ENCODE measurements at places on chromosomes 2 and 18. TPM values are rescaled to one million over a fixed set of nuclear protein-coding genes. Genes with fewer than 3 reads are reported as not detected.

Gene AGBL5
- 14.1 TPM for total RNA-seq

Gene AFF3
- total RNA-seq = 5.7 TPM

Gene GCC2
- total RNA-seq = 38.1 TPM

Gene CAPN14
- total RNA-seq = 0.07 TPM

Gene ERFE
- total RNA-seq = 0.24 TPM

Gene WBP1
- 29.0 TPM for total RNA-seq

Gene KCNK3
- not detected for total RNA-seq

Gene DYSF
- total RNA-seq = not detected

Gene CFAP210
- not detected for total RNA-seq

Gene LONRF2
- total RNA-seq = 0.23 TPM

DNA sequence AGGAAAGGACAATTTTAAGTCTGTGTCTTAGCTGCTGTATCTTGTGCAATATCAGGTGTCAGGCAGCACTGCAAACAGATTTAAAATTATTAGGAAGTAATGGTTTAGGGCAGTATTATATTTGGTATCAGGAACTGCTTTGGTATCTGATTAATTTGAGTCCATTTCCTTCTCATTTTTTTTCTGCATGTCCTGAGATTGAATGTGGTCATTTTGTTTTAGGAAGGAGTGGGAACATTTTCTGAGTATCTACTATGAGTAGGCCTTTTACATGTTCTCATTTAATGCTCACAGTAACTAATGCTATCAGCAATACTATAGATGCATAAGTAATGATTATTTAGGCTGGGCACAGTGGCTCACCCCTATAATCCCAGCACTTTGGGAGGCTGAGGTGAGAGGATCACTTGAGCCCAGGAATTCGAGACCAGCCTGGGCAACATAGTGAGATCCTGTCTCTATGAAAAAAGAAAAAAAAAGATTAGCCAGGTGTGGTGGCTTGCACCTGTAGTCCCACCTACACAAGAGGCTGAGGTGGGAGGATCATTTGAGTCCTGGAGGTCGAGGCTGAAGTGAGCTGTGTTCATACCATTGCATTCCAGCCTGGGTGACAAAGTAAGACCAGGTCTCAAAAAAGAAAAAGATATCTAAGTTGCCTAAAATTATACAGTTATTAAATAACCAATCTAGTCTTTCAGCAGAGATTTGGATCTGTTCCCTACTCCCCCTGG, 4.7 kb downstream of the FMNL2 start:
- DNase-seq = no peak

GRCh38 chr2:62467100-62467474, 38.9 kb downstream of the TMEM17 start:
- no peak for DNase-seq

GRCh38 chr2:39304729-39305128, 61.0 kb upstream of the CDKL4 start:
- no peak for DNase-seq

DNA sequence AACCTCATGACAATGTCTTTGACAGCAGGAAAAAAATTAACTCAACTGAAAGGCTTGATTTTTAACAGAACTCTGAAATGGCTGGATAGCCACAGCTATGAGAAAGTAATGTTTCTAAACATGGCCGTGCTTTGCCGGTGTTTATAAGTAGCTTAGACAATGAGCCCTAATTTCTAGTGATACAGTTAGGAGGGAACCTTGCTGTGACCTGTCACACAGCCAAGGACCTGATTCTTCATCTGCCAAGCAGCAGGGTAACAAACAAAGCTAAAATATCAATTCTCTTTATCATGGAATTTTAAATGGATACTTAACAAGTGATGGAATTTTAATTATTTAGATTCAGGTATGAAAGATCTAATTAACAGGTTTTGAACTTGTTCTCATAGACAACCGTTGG, 24.3 kb upstream of the DYNC2LI1 start:
- no peak for DNase-seq

- no peak for DNase-seq
Observed at GRCh38 chr2:78439122-78439521, 586.4 kb upstream of the REG3G start.

- DNase-seq = no peak
Observed at GRCh38 chr2:142981069-142981378, 103.6 kb downstream of the KYNU start.

DNA sequence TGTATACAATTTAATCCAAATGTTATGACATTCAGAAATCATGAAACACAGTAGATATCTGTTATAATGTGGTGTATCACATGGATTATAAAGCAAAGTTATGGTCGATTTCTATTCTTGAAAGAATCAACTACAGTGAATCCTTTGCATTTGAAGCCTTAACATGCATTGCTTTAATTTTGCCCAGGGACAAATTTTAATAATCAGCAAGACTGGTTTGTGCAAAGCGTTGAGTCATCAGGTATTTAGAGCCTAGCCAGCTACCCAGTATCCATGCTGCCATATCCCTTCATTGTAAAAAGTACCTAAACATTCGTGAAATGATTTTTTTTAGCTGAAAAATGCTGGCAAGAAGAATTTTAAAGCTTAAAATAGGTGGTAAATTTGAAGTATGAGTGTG, 8.9 kb upstream of the SPDYA start:
- no peak for DNase-seq

DNA sequence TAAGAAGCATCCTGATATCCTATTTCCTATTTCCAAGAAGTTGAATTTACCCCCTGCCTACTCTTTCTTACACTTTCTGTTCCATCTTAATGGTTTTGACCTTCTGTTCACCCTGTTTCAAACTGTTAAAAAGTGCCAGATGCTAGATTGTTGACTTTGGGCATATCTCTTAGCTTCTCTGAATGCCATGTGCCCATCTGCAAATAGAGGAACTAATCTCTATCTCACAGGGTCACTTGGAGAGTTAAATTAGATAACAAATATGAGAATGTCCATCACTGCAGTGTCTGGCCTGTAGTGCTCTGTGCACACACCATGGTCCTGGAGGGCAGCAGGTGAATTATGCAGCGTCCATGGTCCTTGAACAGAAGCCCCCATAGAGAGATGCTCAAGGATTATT, 83.8 kb downstream of the LRATD1 start:
- no peak for DNase-seq

DNA sequence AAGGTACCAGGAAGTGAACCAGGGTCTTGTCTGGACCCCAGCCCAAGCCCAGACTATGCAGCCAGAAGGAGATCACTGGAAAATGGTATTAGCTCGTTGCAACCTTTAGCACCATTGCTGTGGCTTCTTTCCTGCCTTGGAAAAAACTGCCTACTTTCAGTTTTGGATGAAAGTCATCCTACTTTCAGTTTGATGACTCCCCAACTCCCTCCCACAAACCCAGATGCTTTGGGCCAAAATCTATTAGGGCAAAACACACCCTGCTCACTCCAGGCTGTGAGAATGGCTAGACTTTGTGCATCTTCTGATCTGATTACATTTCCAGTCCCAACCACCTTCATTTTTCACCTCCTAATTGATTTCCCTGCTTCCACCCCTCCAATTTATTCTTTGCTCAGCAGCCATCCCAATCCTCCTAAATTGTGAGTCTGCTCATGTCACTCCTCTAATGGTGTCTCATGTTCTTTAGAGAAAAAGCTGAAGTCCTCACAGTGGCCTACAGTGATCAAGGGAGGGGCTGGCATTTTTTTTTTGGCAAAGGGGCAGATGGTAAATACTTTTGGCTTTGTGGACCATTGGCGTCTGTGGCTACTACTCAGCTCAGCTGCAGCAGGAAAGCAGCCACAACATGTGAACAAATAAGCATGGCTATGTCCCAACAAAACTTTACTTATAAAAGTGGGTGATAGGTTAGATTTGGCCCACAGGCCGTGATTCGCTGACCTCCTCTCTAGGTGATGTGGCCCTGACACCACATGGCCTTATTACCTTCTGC, 368.7 kb downstream of the SLC4A3 start:
- DNase-seq = no peak

- no peak for DNase-seq
Observed at GRCh38 chr2:146665800-146666199, 1179.0 kb upstream of the ACVR2A start.

DNA sequence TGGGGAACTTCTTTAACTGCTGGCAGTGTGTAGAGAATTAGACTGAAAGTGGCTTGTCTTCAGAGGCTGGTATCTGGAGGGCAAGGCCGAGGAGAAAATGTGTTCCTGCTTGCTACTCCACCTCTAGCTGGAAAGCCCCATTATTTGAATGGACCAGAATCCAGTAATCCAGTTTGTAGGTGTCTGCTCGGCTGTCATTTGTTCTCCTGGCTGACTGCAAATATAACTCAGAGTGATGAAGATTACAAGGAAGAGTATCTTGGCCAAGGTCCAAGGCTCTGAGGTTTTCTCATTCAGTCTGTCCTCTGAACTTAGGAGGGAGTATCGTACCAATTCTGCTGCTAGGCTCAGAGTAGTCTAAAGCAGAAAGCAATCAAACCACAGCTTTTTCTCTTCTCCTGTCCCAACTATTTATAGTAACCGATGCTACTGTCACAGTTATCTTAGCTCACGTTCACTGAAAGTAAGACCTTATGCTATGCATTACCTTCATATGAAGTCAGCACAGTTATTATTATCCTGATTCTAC, 228.6 kb downstream of the SETBP1 start:
- no peak for DNase-seq

DNA sequence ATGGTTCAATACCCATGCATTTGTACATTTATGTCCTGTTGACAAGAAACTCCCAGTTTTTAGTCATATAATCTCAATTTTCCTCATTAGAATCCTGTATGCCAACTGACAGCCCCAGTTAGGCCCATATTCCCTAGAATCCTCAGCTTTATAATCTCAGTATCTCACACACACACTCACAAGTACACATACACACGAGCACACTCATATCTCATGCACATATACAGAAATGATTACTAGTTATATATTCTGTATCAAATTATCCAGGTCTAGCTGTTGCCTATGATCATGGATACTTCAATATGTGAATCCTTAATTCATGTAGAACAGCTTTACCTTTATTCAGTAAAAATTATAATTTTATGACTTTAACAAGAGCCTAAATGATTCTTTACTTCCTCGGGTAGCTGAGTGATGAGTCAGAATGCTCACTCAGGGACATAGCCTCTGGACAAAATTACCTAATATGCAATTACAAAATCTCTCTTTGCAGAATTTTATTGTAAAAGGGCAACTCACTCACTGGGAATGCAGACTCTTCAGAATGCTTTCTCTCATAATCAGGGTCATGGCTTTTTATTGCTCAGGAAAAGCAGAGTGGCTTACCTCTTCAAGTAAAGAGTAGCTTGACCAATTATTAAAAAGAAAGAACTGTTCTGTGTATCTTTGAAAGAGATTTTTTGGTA, 193.6 kb upstream of the PIK3C3 start:
- DNase-seq = no peak

DNA sequence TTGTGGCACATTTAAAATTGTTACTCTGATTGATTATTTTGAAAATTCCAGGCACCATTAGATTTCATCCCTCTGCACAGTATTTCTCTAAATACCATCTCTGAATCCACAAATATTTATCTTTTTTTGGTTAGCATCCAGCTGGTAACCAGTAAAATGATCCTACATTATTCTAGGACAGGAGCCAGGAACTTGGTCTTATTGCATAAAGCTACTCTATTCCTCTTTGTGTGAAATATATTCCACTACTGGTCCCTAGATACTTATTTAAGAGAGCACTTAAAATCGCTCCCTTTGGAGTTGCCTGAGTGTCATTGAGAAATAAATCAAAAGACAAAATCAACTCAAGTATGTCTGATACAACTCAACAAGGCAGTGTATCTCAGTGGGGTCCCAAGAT, 7.4 kb upstream of the MBOAT2 start:
- no peak for DNase-seq

- no peak for DNase-seq
Observed at GRCh38 chr2:79901161-79901560, 388.3 kb downstream of the CTNNA2 start.

- DNase-seq = no peak
Observed at GRCh38 chr2:133424876-133425275, 143.4 kb downstream of the NCKAP5 start.

DNA sequence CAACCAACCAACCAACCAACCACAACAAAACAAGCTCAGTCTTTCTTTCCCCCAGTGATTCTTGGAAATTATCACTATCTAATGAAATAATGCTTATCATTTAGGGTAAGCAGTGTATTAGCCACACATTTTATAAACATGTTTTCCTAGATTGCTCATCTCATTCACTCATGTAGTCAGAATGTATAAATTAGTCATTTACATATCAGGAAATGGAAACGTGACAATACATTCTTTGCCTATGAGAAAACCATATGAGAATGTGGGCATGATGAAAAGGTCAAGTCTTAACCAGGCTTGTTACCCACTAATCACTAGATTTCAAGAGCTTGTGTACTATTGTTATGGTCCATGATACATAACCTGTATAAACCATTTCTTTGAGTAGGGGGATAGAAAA, 1583.4 kb upstream of the PIK3C3 start:
- no peak for DNase-seq

DNA sequence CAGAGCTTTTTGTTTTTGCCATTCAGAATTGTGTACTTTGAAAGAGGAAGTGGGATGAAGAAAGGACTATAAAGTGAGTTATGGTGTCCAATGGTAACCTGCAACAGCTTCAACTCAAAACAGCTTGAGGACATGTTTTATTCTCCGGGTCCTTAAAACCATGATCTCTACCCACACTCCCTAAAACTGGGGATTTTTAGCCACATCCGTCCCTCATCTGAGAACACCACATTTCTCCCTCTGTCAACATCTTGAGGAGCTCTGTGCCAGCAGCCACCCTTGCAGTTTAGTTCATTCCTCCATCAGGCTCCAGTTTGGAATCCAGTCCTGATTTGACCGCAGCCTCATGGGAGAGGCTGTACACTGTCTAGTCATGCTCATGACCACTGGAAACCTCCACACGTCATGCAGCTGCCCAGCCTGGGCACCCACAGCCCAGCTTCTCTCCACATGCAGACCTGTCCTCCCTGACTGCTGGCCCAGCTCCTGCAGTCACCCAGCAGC, 62.6 kb downstream of the C18orf63 start:
- peak; percentile 86 for DNase-seq

DNA sequence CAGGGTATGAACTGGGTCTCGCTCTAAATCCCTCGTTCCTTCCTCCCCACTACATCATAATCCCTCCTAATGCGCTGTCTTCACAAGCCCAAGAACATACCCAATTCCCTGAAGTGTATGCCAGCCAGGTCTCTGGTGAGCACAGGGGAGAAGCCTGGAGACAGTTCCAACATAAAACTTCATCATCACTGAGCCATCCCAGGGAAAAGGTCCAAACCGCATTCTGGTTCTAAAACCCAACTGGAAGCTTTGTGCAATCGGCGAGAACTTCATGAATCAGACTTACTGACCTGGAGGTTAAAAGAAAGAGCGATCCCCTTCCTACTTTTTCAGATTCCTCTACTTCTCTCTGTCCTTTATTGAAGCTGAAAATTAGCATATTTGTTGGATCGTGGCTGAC, 132.7 kb downstream of the ALPK2 start:
- DNase-seq = no peak

DNA sequence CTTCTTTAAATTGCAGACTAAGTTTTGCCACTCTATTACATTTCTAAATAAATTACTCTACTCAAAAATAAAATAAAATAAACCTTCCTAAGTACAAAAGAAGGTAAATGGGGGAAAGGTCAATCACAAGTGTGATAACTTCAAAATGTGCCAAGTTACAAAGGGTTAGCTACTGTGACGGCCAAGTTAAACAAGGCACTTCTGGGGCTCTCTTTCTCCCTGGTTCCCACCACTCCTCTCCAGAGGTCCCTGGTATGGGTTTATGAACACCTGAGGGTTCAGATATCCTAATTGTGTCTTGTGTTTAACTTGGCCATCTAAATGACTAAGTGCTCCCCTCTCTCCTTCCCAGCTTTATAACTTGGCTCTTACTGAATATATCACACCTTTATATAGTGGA, 5.4 kb downstream of the ZNF521 start:
- no peak for DNase-seq

Data from activated CD4-positive, alpha-beta T cell treated with anti-CD3 and anti-CD28 coated beads, Interleukin-2, amount 10 ng/mL, durations not matched to agents 24 days and 14 days (primary cell).